ENCODE measurements at places on chromosomes 5 and 9.

DNA sequence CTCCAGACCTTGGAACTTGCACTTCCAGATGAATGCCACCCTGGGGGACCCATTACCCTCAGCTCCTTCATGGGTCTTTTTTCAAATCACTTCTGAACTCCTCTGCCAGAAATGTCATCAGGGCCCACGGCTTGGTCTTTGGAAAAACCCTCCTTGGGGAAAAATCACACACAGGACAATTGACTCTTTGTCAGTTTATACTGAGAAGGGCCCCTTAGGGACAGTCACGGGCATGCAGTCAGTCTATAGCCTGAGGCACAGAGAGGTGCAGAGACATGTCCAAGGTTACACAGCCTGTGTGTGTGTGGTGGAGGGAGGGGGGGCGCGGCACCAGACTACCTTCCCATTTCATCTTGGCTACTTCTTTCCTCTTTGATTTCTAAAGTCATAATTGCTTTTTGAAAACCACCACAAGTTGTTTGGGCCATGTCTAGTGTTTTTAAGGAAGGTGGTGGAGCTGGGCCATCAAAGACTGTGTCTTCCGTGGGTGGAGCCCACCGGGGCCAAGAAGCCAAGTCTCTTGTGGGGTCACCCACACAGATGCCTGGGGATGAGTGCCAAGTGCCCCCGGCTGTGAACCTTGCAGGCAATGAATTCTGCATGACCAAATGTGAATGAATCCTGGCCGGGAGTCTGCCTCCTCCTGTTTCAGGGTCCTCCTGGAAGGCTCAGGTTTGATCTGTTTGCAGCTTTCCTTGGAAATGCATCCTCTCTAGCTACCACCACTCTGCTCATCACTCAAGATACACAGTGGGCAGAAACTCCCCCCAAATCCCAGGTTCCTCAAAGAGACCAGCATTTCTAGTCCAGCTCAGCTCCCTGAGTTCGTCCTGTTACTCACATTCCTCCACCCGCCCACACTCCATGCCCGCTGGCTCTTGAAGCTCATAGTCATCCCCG is 200.1 kb upstream of the TBC1D2 start:
- DNase-seq: peak; percentile 4

DNA sequence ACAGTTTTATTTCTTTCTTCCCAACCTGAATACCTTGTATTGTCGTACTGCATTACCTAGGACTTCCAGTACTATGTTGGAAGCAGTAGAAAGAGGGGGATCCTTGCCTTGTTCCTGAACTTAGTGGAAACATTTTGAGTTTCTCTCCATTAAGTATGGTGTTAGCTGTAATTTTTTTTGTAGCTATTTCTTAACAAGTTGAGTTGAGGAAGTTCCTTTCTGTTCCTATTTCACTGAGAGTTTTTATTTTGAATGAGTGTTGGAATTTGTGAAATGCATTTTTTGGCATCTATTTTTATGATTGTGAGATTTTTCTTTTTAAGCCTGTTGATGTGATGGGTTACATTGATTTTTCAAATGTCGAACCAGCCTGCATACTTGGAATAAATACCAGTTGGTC is 49.0 kb downstream of the FSD1L start:
- DNase-seq: no peak

DNA sequence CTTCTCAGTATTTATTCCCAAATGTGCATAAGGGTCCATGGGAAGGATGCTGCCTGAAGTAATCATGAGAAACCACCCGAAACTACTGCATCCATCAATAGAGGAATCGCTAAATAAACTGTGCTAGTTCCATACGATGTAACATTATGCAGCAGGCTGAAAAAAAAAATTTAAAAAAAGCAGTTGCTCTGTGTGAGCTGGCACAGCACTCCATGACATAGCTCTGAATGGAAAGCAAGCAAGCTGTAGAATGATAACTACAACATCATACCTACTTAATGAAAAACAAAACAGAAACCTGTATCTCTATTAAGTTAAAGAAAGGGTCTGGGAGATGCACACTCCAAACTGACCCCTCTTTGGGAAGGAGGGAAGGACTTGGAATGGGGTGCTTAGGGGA is 49.3 kb downstream of the SHB start:
- no peak for DNase-seq

DNA sequence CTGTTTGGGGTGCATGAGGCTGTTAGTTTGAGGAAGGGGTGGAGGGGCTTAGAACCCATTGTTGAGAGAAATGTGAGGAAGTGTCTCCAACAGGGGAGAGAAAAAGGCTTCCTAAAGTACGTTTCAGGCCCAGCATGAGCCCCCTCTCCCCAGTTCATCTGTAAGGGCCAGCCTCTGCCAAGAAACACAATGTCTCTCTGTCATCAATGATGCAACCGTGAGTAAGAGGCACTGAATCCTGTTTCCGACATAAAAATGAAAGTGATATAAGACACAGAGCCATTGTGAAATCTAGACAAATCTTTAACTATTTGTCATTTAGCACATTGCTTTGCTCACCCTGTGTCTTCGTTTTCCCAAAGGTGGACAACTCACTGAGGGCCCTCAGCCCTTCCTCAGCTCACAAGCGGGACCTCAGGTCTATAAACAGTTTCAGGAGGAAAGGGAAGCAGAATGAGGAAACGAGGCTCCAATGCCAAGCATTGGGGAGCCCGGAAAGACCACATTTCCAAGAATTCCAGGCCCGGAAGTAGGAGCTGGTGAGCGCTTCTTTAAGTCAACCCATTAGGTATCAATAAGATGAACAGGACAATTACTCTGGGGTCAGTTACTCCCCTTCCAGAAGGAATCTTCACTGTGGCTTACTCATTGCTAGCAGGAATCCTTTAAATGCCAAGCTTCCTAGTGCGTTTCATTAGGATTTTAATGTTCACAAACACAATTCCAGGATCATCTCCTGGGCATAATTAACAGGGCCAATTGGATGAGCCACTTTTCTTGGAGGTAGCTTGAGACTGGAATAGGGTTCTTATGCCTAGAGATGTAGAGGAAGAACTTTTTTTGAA is 59.0 kb upstream of the KLF4 start:
- DNase-seq: peak; percentile 35

DNA sequence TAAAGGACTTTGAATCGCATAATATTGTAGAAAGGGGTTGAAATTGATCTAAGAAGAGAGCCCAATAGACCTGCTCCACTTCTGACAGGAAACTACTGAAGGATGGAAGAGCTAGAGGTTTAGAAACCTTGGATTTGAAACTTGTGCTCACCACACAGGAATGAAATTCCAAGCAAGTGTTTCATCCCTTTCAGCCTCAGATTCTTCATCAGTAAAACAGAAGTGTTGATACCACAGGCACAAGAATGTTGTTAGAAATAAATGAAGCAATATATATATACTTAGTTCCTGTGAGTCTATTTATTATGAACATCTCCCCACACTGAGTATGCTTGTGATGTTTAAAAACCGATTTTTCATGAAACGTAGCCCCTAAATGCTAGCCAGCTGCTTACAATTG is 43.8 kb downstream of the PRRC1 start:
- DNase-seq: no peak

GRCh38 chr9:4301296-4301695 is 1.4 kb upstream of the GLIS3 start:
- no peak for DNase-seq

DNA sequence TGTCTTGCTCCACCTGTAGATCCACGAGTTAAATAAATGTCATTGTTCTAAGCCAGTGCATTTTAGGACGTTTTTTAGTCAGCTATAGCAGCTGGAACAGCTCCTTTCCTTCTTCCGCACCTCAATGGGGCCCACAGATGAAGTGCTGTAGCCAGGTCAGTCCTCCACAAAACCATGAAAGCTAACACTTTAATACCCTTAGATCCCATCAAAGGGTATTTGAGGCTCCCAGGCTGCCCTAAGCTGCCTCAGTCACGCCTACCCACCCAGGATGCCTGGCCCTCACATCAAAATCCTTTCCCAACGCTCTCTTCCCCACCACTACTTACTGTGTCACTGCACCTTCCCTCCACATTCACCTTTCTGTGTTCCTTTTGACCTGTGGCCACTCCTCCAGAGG is 44.1 kb upstream of the ACO1 start:
- no peak for DNase-seq

- DNase-seq: no peak
These were observed 44.9 kb upstream of the ZNF366 start for GRCh38 chr5:72552041-72552557.

- no peak for DNase-seq
These were observed 33.6 kb downstream of the TNFAIP8 start for GRCh38 chr5:119389288-119390030.

DNA sequence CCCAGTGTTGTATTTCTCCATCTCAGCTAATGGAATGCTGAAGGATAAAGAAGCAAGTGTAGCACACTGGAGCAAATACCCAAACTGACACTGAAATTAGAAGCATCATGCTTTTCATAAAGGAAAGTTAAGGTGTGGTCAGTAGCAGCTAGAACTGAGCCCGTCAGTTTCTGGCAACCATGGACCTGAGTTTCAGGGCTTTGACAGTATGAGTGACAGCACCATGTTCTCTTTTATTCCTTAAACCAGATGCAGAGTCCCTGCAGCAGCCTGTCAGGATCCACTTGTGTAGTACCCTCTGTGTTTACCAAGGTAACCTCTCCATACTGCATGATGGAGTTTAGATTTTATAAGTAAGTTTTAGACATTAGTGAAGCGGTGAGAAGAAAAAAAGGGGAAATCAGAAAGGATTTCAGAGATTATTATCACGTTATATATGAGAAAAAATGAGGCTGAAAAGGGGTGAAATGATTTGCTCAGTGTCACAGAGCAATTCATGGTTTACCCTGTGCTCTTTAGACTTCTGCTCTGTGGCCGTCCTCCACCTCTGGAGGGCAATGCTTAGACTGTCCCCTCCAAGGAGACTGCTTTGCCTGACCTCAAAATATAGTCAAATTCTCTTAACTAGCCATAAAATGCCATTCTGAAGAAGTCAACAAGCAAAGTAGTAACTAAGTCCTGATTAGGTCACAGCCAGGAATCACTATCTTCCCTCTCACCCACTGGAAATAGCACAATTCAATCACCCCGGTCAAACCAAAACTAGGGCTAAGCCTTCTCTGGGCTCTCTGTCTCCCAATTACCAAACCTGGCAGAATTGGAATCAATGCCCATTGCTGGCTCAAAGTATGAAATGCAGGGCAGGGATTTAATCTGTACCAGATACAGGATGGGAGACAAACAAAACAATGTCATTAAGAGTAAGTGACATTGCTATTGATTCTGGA is 10.5 kb upstream of the MYOT start:
- DNase-seq: no peak

DNA sequence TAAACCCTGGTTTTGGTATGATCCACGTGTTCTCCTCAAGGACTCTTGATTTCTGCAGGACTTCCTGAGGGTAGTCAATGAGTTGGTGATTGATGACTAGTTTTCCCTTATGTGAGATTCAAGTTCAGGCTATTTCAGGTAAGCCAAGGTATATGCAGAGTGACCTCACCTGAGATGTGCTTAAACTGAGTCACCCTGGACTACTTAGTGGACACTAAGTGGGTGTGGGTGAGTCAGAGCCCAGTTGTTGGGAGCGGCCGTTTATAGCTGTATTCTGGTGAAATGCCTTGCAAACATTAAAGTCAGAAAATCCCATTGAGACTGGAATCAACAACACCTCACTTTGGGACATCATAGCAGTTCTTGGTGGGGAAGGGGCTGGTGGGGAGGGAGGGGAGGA is 62.9 kb downstream of the SLC28A3 start:
- no peak for DNase-seq

DNA sequence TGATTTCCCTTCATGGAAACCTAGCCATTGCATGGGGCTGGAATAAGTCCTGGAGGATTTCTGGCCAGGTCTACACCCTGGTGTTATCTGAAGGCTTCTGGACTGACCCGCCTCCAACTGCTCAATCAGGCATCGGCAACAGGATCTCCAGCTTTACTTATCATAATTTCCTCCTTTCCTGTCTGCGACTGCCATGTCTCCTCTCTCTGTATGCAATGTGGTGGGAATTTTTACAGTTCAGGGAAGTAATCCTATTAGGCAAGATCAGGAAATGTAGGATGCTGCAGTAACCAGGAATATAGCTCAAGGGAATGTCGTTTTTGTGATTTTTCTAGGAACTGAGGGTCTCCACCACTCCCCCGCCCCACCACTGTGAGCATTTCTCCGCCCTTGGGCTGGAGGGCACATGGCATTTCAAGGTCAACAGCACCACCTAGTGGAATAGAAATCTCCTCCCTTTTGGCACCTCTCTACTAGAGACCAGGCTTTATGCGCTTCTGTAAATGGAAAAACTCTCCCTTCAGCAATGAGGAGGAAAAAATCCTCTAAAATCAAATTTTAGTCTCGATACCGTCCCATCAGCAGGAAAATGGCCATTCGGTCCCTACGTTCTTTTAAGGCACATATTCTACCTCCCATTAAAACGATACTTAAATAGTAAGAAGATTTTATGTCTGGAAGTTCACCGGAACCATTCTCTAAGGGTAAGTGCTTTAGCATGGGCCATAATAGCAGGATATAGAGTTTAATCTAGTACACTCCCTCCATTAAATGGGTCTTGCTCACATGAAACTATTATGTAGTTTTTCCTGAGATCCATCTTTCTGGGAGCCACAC is 93.0 kb downstream of the YTHDC2 start:
- peak; percentile 40 for DNase-seq

GRCh38 chr5:164230341-164230740 is 724.9 kb downstream of the MAT2B start:
- DNase-seq: no peak

DNA sequence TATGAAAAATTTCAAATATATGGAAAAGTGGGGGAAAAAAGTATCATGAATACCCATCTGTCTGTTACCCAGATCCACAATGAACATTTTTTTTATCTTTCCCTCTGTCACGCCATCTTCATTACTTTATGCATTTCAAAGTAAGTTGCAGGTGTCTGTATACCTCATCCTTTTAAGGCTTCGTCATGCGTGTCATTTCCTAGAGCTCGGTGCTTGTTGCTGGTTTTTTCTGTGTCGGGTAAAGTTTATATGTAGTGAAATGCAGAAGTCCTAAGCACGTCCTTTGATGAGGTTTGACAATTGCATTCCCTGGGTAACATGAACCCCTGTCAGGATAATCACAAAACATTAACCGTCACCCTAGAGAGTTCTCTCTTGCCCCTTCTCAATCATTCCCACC is 52.1 kb downstream of the DAPK1 start:
- no peak for DNase-seq

DNA sequence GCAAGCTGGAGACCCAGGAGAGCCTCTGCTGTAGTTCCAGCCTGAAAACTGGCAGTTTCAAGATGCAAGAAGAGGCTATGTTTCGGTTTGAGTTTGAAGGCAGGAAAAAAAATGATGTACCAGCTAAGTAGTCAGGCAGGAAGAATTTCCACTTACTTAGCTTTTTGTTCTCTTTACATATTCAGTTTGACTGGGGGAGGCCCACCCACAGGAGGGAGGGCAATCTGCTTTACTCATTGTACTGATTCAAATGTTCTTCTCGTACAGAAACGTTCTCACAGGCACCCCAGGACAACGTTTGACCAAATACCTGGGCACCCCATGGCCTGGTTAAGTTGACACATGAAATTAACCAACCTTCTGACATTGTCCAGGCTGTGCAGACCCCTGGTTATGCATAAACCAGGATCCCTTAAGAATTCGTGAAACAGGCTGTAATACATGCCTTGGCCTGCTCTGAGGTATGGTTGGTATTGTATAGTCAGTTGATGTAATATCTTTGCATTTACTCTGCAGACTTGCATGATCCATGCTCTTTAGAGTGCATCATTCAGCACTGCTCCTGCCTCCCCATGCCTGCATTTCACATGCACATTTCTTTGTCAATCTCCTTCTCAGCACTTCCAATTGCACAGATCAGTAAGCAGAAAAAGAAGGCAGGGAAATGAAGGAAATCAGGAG is 687.1 kb downstream of the TAF11L14 start:
- no peak for DNase-seq

Data from T1000 (cell line).